ENCODE measurements at places on chromosomes 6 and 20. TPM values are rescaled to one million over a fixed set of nuclear protein-coding genes. Genes with fewer than 3 reads are reported as not detected.
A peak's percentile ranks its signal among the peaks of the same experiment; 100 is the strongest.

Gene DUSP15
- 4.3 TPM for polyA plus RNA-seq

Gene IPCEF1
- 0.53 TPM for polyA plus RNA-seq

Gene HLA-F
- 30.1 TPM for polyA plus RNA-seq

Gene VIP
- 5.5 TPM for polyA plus RNA-seq

Gene SLC2A10
- polyA plus RNA-seq, result 10.9 TPM

Gene BPIFA1
- not detected for polyA plus RNA-seq

Gene CD109
- polyA plus RNA-seq, result 0.26 TPM

Gene LRP11
- polyA plus RNA-seq, result 19.7 TPM

- DNase-seq, result no peak
- no peaks in the 10 kb centered on the region for H3K36me3 ChIP-seq
- peaks cover 9% of the 10 kb centered on the region for H3K4me1 ChIP-seq
- no peak overlapping the region for H3K4me3 ChIP-seq
Observed at GRCh38 chr6:151506761-151507160, 12.9 kb downstream of the CCDC170 start.

- H3K27me3 ChIP-seq, result no peaks in the 10 kb centered on the region
- DNase-seq, result no peak
- H3K4me1 ChIP-seq, result peaks cover 3% of the 10 kb centered on the region
- no peaks in the 10 kb centered on the region for H3K36me3 ChIP-seq
Observed at GRCh38 chr6:115976321-115976870, 84.3 kb downstream of the FRK start.

- no peaks in the 10 kb centered on the region for H3K36me3 ChIP-seq
- no peak for DNase-seq
- H3K4me3 ChIP-seq, result no peak overlapping the region
- H3K27ac ChIP-seq, result no peak overlapping the region
Observed at GRCh38 chr20:16556301-16556700, 16.9 kb downstream of the KIF16B start.

DNA sequence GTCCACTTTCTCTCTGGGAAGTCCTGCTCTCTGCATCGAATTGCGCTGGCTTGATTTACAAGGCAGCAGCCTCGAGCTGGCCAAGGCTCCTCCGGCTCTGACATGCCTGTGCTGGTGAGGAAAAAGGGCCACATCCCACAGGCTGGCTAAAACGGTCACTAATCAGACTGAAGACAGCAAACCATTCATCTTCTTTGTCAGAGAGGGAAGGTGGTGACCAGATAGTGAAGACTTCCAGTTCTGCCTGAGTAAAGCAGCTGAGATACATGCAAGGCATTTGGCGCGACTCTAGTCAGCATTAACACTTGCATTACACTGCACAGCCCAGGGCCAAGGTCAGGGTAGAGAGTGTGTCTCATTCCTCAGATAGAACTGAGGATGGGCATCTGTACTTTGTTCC is 203.2 kb upstream of the MAP3K7 start:
- no peaks in the 10 kb centered on the region for H3K27me3 ChIP-seq
- no peaks in the 10 kb centered on the region for H3K36me3 ChIP-seq
- no peak for DNase-seq
- no peak overlapping the region for H3K4me3 ChIP-seq

DNA sequence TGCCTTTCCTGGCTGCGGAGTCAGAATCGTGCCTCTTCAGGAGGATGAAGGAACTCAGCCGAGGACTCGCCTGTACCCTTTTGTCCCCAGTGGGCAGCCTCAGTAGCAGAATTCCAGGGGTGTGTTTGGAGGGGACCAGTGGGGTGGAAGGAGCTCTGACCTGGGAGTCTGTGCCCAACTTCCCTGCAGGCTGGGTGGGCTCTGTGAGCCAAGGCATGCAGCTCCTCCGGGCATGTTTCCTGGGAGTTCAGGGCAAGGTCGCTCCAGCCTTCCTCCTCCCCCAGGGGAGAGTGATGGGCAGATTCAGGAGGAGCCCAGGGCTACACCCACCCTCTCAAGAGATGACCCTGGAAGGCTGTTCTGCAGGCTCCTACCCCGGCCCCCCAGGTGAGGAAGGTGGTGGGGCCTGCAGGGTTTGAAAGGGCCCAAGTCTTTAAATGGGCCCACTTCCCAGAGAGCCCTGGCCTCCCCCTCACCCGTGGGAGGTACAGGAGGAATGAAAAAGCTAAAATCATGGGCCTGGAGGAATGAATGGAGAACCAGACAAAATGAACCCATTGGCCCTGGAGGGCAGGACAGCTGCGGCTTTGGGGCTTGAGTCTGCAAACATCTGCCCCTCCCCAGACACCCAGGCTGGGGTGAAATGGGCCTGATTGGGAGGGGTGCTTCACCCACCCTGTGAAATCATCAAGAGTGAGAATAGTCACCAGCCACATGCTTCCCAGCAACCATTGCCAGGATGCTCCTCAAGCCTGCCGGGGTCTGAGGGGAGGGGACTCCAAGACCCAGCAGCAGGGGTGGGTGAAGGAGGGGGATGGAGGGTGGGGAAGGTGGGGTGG is 77.6 kb upstream of the PMEPA1 start:
- H3K4me1 ChIP-seq, result no peaks in the 10 kb centered on the region
- no peak overlapping the region for H3K27ac ChIP-seq
- no peak for DNase-seq
- no peak overlapping the region for H3K4me3 ChIP-seq

GRCh38 chr6:20533746-20534294 is 437 bp upstream of the CDKAL1 start:
- H3K27me3 ChIP-seq, result no peaks in the 10 kb centered on the region
- DNase-seq, result no peak
- peak overlapping the region; percentile 63 for H3K4me3 ChIP-seq
- H3K27ac ChIP-seq, result peak overlapping the region; percentile 74
- H3K36me3 ChIP-seq, result no peaks in the 10 kb centered on the region

GRCh38 chr6:18820725-18821124 is 433.6 kb downstream of the RNF144B start:
- H3K27me3 ChIP-seq, result no peaks in the 10 kb centered on the region
- H3K4me3 ChIP-seq, result no peak overlapping the region
- no peaks in the 10 kb centered on the region for H3K36me3 ChIP-seq
- no peaks in the 10 kb centered on the region for H3K4me1 ChIP-seq
- H3K27ac ChIP-seq, result no peak overlapping the region

GRCh38 chr6:56356426-56356825 is 109.0 kb upstream of the COL21A1 start:
- no peak for DNase-seq
- no peak overlapping the region for H3K27ac ChIP-seq
- H3K4me3 ChIP-seq, result no peak overlapping the region
- no peaks in the 10 kb centered on the region for H3K4me1 ChIP-seq

DNA sequence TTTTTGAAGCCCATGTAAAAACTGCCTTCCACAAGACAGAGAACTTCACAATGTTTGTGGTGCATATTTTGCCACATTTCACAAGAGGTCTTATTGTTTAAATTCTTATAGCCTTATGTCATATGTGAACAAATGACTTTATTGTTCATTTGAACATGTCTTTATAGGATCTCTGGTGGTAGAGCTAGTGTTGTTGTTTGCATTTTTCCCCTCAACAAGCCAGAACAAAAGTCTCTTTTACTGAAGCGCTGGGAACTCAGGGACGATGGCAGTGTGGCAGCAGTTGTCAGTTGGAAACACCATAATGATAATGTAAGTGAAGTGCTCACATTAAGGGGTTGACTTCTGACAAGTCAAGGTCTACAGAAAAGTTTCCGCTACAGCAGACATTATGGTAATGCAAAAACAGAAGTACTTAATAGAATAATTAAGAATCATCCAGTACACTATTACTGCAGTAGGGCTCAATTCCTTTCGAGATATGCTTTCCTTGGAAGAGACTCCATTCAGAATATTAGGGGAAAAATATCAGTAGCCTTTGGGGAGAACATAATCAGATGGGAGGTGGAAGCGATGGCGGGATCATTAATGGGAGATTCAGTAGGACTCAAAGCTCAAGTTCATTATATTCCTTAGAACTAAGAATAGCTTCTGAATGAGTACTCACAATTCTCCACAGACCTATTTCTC is 180.0 kb downstream of the GJA10 start:
- no peaks in the 10 kb centered on the region for H3K27me3 ChIP-seq
- no peak overlapping the region for H3K4me3 ChIP-seq
- no peak for DNase-seq
- no peaks in the 10 kb centered on the region for H3K4me1 ChIP-seq
- H3K27ac ChIP-seq, result no peak overlapping the region
- H3K36me3 ChIP-seq, result no peaks in the 10 kb centered on the region

DNA sequence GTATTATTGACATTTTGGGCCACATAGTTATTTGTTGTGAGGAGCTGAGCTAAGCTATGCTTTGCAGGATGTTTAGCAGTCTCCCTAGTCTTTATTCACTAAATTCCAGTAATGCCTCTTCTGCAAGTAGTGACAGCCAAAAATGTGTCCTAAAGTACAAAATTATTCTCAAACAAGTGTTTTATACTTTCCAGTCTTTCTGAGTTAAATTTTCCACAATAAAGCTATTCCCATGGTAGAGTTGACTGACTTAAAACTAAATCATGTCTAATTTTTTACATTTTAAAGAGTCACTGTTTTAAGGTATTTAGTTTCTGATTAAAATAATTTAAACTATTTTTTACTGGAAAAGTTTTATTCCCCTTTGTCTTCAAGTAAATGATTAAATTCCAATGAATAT is 717.8 kb upstream of the HS3ST5 start:
- H3K36me3 ChIP-seq, result no peaks in the 10 kb centered on the region
- H3K27ac ChIP-seq, result no peak overlapping the region
- H3K4me3 ChIP-seq, result no peak overlapping the region
- H3K4me1 ChIP-seq, result no peaks in the 10 kb centered on the region

DNA sequence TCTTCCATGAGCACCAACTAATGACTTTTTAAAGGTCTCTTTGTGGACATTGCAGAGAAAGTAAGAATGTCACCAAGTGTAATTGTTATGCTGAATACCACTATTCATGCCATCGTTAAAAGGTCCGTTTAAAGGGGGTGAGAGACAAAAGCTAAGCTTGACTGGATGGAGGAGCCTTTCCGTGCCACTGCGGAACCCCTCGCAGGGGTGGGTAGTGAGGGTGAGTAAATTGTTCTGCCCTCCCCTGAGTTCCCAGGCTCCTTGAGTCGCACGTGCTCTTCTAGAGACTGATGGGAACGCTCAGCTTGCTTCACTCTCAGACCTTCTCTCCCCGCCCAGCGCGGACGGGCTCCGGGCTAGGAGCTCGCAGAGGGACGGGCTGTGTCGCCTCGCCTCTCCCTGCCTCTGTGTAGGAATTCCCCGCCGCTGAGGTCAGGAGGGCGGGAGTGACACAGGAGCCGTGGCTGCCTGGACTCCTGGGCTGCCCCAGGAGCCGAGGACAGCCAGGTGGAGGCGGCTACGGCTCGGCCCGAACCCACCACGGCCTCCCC is 314.8 kb upstream of the QKI start:
- no peak overlapping the region for H3K4me3 ChIP-seq
- DNase-seq, result peak; percentile 53
- no peak overlapping the region for H3K27ac ChIP-seq
- no peaks in the 10 kb centered on the region for H3K36me3 ChIP-seq
- no peaks in the 10 kb centered on the region for H3K4me1 ChIP-seq

- H3K27me3 ChIP-seq, result no peaks in the 10 kb centered on the region
- no peak overlapping the region for H3K4me3 ChIP-seq
- DNase-seq, result no peak
- H3K36me3 ChIP-seq, result no peaks in the 10 kb centered on the region
Observed at GRCh38 chr6:130841128-130841728, 14.0 kb downstream of the SMLR1 start.

GRCh38 chr20:36572701-36573102 is 695 bp upstream of the TGIF2 start:
- H3K4me3 ChIP-seq, result peak overlapping the region; percentile 84
- H3K27me3 ChIP-seq, result no peaks in the 10 kb centered on the region
- peak overlapping the region; percentile 93 for H3K27ac ChIP-seq
- DNase-seq, result no peak

DNA sequence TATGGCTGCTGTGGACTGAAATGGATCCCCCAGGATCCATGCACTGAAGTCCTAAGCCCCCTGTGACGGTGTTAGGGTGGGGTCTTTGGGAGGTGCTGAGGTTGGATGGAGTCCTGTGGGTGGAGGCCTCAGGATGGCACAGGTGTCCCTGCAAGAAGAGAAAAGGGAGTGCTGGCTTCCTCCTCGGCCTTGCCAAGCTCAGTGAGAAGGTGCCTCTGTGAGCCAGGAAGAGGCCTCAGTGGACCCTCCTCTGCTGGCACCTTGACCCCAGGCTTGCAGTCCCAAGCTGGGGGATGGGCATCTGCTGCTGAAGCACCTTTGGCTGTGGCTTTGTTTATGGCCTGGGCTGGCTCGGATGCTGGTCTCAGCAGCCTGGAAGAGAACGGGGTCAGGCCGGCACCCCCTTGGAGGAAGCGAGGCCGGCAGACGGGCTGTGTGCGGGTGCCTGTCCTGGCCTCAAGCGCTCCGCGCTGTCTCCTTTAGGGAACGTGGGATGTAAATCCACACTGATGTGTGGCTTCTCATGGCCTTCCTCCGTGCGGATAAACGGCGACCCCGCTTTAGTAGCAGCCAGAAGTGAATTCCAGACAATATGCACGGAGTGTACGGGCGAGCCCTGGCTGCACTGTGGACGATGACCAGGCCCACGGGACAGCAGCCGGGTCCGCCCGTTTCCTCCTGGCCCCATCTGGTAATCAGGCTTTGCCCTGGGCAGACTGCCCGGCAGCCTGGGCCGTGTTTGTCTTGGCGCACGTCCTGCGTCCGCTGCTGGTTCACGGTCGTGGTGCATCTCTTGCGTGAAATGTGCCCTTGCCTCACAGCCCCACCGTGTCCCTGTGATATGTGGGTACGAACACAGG is 182.6 kb downstream of the ERMARD start:
- peak; percentile 92 for DNase-seq
- peak overlapping the region; percentile 6 for H3K27ac ChIP-seq
- peaks cover 20% of the 10 kb centered on the region for H3K4me1 ChIP-seq
- H3K4me3 ChIP-seq, result no peak overlapping the region

Data from pancreas (tissue), 10 donors.